ENCODE measurements at places on chromosomes 12 and 14. TPM values are rescaled to one million over a fixed set of nuclear protein-coding genes. Genes with fewer than 3 reads are reported as not detected.
A peak's percentile ranks its signal among the peaks of the same experiment; 100 is the strongest.

DNA sequence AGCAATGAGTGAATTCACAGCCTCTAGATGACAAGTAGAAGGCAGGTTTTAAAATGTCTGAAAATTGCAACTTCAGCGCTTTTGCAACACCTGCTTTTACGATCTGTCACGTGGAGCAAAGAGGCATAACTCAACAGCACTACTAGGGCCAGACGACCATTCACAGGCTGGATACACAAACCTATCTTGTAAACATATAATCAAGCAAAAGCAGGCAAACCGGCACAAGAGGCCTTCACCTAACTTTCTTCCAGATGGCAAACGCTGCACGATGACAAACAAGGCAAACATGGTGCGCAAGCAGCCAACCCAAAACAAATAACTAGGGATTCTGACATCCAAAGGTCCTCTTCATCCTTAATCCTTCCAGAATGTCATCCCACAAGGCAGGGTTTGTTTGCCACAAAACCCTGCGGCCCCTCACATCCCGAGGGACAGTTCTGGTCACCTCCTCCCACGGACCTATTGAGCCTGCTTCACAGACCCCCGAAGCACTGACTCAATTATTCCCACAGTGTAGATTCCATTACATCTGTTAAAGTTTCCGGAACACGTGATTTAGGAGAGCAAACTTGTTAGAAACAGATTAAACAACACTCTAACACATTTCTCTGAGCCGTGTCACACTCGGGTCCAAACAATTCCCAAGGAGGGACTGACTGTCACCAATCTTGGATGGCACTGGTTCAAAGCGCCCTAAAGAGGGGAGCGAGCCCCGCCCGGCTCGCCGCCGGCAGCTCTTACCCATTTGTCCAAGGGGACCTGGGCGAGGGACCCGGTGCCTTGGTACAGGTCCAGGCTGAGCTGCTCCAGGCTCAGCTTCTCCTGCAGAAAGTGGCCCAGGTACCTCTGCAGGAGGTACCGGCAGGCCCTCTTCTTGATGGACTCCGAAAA, 823 bp downstream of the ATG2B start:
- peak overlapping the region; percentile 59 for H3K27ac ChIP-seq
- H3K4me3 ChIP-seq = peak overlapping the region; percentile 89
- DNase-seq = no peak
- no peaks in the 10 kb centered on the region for H3K27me3 ChIP-seq
- peaks cover 40% of the 10 kb centered on the region for H3K4me1 ChIP-seq
- peaks cover 8% of the 10 kb centered on the region for H3K36me3 ChIP-seq

DNA sequence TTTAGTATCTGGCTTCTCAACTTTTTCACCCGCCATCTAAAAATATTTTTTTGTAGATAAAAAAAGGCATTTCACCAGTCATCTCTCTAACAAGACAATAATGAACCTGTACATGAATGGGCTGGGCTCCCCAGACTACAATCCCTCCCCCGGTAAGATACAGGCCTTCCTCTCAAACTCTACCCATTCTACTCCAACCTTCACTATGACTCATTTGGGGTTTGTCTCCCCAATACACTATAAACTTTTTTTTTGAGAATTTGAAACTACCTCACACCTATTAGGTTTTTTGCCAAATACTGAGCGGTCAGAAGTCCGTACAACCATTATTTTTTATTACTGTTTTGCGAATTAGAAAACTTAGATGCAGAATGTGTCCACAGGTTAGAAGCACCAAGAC, 784 bp downstream of the RPL6 start:
- H3K27me3 ChIP-seq = no peaks in the 10 kb centered on the region
- H3K4me1 ChIP-seq = peaks cover 36% of the 10 kb centered on the region
- H3K27ac ChIP-seq = peak overlapping the region; percentile 99
- DNase-seq = no peak
- peak overlapping the region; percentile 100 for H3K4me3 ChIP-seq
- peaks cover 56% of the 10 kb centered on the region for H3K36me3 ChIP-seq

DNA sequence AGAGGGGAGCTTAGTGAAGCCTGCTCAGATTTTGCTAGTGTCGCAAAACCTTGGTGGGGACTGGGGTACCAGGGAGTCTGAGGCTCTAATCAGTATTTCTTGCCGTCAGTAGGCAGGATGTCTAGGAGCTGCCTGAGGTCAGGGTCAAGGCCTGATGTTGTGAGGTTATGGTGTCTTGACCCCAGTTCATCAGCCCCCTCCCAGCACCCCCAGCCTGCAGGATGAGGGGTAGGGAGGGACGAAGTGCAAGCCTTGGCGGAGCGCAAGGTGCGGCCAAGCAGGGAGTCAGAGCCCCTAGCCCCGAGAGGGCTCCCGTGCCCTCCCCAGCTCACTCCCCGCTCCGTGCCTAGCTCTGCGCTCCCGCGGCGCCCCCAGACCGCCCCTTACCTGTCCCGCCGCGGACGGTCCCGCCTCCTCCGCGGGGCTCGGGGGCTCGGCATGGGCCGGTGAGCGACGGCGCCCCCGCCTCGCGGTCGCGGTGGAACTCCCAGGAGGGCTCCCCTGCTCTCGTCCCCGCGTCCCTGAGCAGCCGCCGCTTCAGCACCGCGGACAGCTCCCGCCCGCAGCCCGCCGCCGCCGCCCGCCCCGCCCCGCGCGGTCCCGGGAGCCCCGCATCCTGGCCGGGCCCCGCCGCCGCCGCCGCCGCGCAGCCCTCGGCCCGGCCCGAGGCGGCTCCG, 347 bp downstream of the SYNDIG1L start:
- no peaks in the 10 kb centered on the region for H3K36me3 ChIP-seq
- no peak overlapping the region for H3K4me3 ChIP-seq
- H3K27ac ChIP-seq = no peak overlapping the region
- H3K4me1 ChIP-seq = peaks cover 2% of the 10 kb centered on the region
- peaks cover 50% of the 10 kb centered on the region for H3K27me3 ChIP-seq

DNA sequence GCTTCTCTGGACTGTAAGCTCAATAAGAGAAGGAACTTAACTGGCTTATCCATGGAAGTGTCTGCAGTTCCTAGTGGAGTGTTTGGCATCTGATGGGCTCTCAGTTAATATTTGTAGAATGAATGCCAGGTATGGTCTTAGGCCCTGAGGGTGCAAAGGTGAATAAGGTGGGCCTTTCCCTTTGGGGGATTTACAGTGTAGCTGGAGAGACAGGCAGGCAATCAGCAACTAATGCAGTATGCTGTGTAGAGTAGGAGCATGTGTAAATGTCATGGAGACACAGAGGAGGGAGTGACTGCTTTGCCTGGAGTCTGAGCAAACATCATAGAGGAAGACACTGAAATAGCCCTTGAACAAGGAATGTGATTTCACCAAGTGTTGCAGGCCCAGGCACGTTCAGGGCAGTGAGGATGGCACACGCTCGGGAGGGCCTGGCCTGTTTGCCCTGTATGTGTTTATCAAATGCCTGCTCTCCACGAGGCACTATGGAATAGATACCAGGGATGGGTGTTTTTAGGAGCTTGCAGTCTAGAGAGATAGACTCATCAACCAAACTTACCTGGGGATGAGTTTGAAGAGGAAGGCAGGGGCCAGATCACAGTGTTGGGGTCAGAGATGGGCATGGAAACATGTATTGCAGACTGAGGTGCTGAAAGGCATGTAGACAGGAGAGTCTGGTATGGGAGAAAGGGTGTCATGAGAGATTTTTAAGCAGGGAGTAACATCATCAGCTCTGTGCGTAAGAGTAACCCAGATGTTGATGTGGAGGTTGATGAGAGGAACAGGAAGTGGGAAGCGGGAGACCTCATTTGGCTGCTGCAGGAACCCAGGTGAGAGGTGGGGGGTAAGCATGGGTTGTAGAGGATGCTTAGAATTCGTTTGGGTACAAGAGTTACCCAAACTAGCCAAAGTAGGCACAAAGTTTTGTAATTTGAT, 54.1 kb downstream of the PLXNC1 start:
- H3K4me3 ChIP-seq = no peak overlapping the region
- no peak for DNase-seq
- peaks cover 35% of the 10 kb centered on the region for H3K36me3 ChIP-seq
- peak overlapping the region; percentile 68 for H3K27ac ChIP-seq

The KRT74 gene
- total RNA-seq = not detected

GRCh38 chr14:102993523-102993922, 63.8 kb downstream of the CDC42BPB start:
- no peak for DNase-seq
- H3K36me3 ChIP-seq = peaks cover 74% of the 10 kb centered on the region
- peaks cover 5% of the 10 kb centered on the region for H3K4me1 ChIP-seq
- no peaks in the 10 kb centered on the region for H3K27me3 ChIP-seq
- H3K4me3 ChIP-seq = no peak overlapping the region

DNA sequence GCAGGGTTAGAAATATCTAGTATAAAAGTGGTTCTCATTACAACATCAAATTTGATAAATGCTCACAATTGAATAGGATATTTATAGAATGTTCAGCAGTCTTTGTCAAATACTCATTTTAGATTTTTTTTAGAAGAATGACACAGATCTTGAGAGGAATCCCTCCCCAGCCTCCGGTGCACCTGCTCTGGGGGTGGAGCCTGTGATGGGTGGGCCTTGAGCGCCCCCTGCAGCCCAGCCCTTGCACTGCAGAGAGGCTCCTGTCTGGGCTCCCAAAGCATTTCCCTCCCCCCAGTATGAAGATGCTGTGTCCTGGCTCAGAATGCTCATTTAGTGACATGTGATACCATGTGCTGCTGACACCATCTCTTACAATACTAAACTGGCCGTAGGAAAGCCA, 792.3 kb downstream of the TMEM121 start:
- no peaks in the 10 kb centered on the region for H3K36me3 ChIP-seq
- H3K27me3 ChIP-seq = peaks cover 3% of the 10 kb centered on the region
- peaks cover 1% of the 10 kb centered on the region for H3K4me1 ChIP-seq
- DNase-seq = peak; percentile 29

The GPR68 gene
- 1.4 TPM for total RNA-seq

DNA sequence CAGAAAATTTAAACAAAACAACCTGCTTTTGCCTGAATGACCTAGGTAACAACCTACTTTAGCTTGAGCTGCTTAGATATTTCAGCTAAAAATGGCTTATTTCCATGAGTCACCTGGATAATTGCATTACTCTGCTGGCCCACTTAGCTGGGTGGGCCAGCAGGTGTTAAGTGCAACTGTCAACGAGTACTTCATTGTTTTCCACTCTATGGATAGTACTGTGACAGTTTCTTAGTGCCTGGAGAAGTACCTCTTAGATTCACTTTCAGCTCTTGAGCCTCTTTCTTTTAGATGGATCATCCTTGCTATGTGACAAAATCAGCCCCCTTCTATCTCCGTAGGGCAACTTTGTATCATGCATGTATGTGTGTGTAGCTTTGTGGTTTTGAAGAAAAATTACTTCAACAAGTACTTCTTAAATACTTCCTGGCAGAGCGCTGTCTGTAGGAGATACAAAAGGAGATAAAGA, 368.2 kb upstream of the ATP2B1 start:
- peaks cover 8% of the 10 kb centered on the region for H3K4me1 ChIP-seq
- H3K27ac ChIP-seq = no peak overlapping the region
- DNase-seq = no peak
- no peaks in the 10 kb centered on the region for H3K27me3 ChIP-seq
- H3K4me3 ChIP-seq = no peak overlapping the region
- H3K36me3 ChIP-seq = no peaks in the 10 kb centered on the region

GRCh38 chr12:115323223-115323905, 639.4 kb upstream of the TBX3 start:
- no peaks in the 10 kb centered on the region for H3K27me3 ChIP-seq
- DNase-seq = no peak
- H3K4me1 ChIP-seq = peaks cover 5% of the 10 kb centered on the region
- no peak overlapping the region for H3K4me3 ChIP-seq

GRCh38 chr14:57847096-57847495, 18.8 kb downstream of the SLC35F4 start:
- H3K4me1 ChIP-seq = no peaks in the 10 kb centered on the region
- H3K36me3 ChIP-seq = no peaks in the 10 kb centered on the region
- no peak for DNase-seq
- no peaks in the 10 kb centered on the region for H3K27me3 ChIP-seq
- no peak overlapping the region for H3K4me3 ChIP-seq

The KCNA1 gene
- not detected for total RNA-seq

- no peak for DNase-seq
- H3K4me1 ChIP-seq = no peaks in the 10 kb centered on the region
- H3K27ac ChIP-seq = no peak overlapping the region
- no peaks in the 10 kb centered on the region for H3K36me3 ChIP-seq
- H3K27me3 ChIP-seq = peaks cover 1% of the 10 kb centered on the region
- no peak overlapping the region for H3K4me3 ChIP-seq
Measured at GRCh38 chr14:78509516-78509915, 339.3 kb downstream of the NRXN3 start.

The EML1 gene
- not detected for total RNA-seq
